ENCODE measurements at places on chromosomes 5 and 9. TPM values are rescaled to one million over a fixed set of nuclear protein-coding genes. Genes with fewer than 3 reads are reported as not detected.

SOWAHA gene
- under 0.01 TPM for total RNA-seq

CCL27 gene
- total RNA-seq = not detected

ADAMTS6 gene
- total RNA-seq = 37.8 TPM

DND1 gene
- 0.17 TPM for total RNA-seq

PCDHGA4 gene
- 4.7 TPM for total RNA-seq

SLC36A3 gene
- not detected for total RNA-seq

NUTM2G gene
- total RNA-seq = not detected

SLC4A9 gene
- not detected for total RNA-seq

CCNI2 gene
- total RNA-seq = not detected

IRX1 gene
- 0.09 TPM for total RNA-seq

C9orf50 gene
- under 0.01 TPM for total RNA-seq

AK6 gene
- total RNA-seq = 54.5 TPM

GPX8 gene
- total RNA-seq = 72.0 TPM

NUTM2F gene
- not detected for total RNA-seq

KLHL9 gene
- total RNA-seq = 28.8 TPM

CCDC152 gene
- 0.09 TPM for total RNA-seq

HTR4 gene
- total RNA-seq = not detected

All from bronchial smooth muscle cell (primary cell).